ENCODE measurements at places on chromosomes 16 and 17.

GRCh38 chr17:1713878-1714426 is 3.8 kb upstream of the TLCD2 start:
- peak; percentile 29 for DNase-seq

DNA sequence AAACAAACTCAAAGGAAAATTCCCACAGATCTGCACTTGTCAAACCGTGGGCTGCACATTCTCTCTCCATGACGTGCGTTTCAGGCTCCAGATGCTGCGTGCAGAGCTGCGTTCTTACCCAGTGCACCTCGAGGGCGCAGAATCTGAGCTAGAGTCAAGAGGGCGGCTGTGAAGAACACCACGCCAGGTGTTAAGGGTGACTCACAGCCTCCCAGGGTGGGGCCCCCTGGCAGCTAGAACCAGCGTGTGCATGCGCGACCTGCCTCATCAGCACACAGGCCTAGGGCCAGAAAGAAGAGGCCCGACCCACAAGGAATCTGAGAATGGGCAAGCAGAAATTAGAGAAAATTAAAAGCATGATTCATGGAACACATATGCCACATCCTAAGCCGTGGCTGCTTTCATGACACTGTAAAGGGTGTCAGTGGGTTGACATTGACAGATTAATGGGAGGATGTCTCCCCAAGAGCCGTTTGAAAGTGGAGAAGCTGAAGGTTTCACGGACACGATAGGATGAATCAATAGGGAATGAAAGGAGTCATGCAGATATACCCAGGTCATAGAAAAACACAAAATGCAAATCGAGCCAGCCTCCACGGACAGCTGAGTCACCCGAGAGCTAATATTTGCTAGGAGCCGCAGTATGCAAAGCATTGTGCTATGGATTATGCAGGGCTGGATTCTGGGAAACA is 29.0 kb downstream of the MARCHF10 start:
- no peak for DNase-seq

DNA sequence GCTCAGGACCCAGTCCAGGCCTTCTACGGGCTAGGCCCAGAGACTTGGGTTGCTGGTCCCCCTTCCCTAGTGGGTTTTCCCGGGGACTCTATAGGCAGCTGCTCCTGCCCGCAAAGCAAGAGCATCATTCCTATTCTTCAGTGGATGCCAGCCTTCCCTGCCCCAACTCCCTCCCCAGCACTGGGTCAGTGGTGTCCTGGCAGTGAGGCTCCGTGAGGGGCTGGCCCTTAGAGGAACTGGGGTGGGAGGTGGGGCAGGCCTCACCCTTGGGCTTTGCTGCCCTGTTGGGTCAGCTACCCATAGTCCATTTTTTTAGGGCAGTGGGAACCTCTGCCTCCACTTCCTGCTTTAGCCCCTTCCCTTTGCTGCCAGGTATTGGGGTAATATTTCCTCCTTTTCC is 7.9 kb upstream of the PLEKHG4 start:
- no peak for DNase-seq

- peak; percentile 80 for DNase-seq
These were observed 11.2 kb downstream of the P2RX1 start for GRCh38 chr17:3905017-3905520.

DNA sequence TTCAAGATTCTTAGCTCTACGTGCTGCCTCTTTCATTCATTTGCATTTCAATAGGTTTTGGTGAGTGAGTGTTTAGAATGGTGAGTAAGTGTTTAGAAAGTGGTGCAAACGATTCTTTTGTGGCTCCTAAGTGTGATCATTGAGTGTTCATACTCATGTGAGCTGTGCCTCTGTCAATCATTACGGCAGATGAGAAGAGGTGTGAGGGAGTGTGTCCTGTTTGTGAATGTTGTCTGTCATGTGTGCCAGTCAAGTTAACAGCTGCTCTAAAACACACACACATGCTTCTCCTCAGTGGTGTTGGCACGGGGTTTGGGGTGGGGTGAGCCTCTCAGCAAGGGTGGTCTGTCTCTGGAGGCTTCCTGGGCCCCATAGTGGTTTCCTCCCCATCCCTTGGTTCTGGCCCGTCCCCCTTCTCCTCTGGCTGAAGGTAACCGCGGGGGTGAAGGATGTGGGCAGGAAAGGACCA is 11.4 kb downstream of the MYL4 start:
- no peak for DNase-seq

Measured in common myeloid progenitor, CD34-positive (primary cell).